ENCODE measurements at places on chromosomes 6 and 20.
A peak's percentile ranks its signal among the peaks of the same experiment; 100 is the strongest.

GRCh38 chr6:27297857-27298730, 14.0 kb downstream of the POM121L2 start:
- no peak for DNase-seq

- no peak for DNase-seq
Measured at GRCh38 chr6:753486-753885, 60.5 kb upstream of the EXOC2 start.

GRCh38 chr6:142907544-142907943, 37.4 kb downstream of the HIVEP2 start:
- no peak for DNase-seq

GRCh38 chr6:82877213-82878195, 188.1 kb downstream of the UBE3D start:
- peak; percentile 8 for DNase-seq

GRCh38 chr6:17907406-17908229, 79.8 kb downstream of the KIF13A start:
- no peak for DNase-seq

- no peak for DNase-seq
Measured at GRCh38 chr6:6772751-6773150, 184.2 kb downstream of the LY86 start.

GRCh38 chr6:45658958-45659357, 281.2 kb upstream of the SUPT3H start:
- DNase-seq = no peak

GRCh38 chr20:59835057-59835447, 98.4 kb downstream of the SYCP2 start:
- no peak for DNase-seq

GRCh38 chr20:25198663-25199383, 3.3 kb downstream of the ENTPD6 start:
- no peak for DNase-seq

DNA sequence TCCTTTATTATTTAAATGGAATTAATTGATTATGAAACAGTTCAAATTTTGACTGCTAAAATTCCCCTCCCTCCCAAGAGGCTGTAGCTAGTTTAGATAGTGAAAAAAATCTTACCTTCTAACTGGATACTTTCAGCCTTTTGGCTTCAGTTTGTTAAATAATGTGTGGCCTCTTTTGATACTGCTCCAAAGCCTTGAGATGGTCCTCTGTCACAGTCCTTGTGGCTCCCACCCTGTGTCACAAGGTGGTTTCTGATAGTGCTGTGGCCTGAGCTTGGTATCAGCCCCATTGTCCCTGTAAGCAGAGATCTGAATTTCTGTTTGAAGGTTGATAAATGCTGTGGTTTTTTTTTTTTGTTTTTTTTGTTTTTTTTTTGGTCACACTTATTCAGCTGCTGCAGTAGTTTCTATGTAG, 20.8 kb downstream of the PANK2 start:
- DNase-seq = no peak

DNA sequence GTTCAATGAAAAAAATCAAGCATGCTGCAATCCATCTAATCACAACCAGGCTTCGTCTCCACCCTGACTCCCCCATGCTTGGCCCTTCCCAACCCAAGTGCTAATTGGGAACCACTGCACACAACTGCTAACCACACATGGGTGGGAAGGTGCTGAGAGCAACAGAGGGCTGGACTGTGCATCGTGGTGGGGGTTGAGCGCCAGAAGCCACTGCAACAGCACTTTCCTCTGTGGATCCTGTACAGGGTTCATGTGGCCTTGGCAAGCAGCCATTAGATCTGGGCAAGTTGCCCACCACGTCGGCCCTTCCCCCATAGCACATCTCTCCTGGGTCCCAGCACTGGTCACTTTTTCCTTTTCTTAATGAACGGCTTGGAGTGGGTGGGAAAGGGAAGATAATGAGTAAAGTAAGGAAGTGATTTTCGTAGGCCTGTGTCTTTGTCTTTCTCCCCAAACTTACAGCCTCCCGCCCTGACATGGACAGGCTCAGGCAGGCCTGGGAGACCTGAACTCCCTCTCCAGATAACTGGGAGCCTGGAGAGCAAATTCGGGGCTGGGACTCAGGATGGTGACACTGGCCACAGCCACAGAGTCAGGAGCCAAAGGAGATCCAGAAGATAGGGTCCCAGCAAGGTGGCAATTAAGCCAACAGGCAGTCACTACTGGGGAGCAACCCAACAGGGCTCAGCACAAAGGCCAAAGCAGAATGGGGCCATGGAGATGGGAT, 34.4 kb upstream of the MRPS10 start:
- peak; percentile 63 for DNase-seq

GRCh38 chr20:63854766-63855362, 6.4 kb upstream of the ABHD16B start:
- no peak for DNase-seq

DNA sequence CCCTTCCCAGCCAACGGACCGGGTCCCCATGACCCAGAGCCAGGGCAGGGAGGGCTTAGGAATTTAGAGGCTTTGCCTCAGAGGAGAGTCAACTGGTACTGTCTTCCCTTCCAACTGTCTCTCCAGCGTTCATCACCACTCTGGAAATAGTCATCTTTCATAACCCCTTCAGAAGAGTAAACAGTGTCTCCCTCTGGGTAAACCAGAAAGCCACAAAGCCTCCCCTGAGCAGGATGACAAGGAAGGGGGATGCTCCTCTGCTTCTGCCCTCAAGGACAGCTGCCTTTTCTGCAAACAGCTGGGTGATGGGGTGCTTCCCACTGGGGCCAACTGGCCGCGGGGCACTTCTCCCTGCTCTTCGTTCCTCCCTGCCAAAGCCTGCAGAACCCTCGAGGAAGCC, 90.1 kb downstream of the PSMG4 start:
- DNase-seq = no peak

DNA sequence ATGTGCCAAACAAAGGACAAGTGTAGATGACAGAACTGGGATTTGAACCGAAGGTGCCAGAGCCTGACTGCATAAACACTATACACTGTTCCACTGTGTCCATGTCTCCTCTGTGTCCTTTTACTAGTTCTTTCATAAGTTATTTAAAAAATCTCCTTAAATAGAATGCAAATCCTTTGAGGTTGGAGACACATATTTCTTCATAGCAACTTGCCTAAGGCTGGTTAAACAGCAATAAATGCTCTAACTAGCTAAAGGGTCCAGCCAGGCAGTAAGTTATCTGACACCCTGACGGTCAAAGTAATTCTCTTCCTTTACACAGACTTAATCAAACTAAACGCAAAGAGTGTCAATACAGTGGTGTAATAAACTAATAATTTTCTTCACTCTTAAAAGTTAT, 76.2 kb upstream of the TRAF3IP2 start:
- DNase-seq = no peak

DNA sequence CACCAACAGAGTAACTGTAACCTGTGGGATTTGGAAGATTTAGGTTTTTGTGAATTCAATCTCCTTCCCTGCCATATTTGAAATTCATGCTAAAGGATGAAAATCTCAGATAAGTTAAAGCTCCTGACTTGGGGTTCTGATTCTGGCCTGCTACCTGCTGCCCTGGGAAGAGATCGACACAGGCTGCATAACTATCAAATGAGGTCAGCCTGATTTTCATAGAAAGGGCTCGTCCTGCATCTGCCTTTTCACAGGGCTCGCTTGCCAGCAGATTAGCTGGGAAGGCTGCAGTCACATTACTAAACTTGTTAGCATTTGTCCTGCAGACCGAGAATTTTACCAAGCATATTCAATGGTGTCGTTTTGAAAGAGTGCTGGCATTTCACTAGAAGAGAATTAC, 14.6 kb downstream of the GCLC start:
- no peak for DNase-seq

DNA sequence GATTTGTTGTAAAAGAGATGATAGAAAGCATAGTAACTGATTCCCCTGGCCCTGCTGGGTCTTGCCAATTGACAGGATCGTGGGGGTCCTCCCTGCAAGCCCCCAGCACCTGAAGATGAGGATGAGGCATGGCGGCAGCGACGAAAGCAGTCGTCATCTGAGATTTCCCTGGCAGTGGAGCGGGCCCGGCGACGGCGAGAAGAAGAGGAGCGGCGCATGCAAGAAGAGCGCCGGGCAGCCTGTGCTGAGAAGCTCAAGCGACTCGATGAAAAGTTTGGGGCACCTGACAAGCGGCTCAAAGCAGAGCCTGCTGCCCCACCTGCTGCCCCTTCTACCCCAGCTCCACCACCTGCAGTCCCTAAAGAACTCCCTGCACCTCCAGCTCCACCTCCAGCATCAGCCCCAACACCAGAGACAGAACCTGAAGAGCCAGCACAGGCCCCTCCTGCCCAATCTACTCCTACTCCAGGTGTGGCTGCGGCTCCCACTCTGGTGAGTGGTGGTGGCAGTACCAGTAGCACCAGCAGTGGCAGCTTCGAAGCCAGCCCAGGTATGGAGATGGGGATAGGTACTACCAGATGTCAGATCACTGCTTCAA, 7.3 kb downstream of the PRRC2A start:
- DNase-seq = no peak

DNA sequence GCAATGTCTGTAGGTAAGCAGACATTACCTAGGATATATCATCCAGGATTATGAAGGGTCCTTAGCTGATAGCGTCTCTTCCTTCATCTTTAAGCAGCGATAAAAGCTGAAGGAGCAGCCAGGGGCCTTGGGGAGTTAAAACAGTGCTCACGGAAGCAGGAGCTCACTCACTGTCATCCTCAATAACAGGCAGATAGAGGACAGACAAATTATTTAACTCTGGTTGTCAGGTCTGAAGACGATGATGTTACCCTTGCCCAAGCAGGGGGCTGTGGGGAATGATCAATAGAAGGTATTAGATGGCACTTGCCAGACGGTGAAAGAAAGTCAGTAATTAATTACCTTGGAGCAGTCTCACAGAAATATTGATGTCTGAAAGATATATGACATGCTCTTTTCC, 12.6 kb upstream of the SPATS1 start:
- DNase-seq = no peak

DNA sequence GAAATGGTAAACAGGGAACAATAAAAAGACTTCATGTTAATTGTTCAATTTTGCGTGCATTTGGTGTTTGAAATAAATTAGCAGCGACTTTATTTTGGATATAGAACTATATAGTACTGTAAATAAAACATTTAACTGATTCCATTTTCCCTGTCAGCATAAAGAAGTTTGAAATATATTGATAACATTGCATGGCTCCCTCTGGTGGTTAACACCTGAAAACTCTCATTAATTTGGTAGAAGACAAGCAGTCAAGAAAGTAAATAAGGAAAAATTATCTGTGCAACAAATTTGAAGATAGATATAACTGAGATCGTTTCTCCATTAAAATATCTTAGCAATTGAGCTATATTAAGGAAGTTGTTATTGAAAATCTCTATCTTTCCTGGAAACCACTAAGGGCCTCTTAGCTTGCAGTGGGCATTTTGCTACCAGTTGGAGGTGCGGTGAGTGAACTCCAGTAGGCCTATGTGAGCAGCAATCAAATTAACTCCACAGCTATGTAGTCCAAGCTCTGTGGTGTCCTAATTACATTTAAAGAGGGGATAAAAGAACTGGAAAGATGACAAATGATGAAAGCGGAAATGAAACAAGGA, 435.7 kb upstream of the FKBP1C start:
- DNase-seq = no peak

DNA sequence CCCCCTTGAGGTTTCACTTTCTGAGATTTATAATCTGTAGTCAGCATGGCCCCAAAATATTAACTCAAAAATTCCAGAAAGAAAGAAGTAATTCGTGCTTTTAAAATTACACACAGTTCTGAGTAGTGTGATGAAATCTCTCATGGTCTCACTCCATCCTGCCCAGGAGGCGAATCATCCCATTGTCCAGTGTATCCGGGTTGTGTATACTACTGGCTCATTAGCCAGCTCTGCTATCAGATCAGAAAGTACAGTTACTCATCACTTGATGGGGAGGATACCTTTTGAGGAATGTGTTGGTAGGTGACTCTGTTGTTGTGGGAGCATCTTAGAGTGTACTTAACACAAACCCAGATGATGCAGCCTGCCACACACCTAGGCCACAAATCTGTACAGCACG, 65.2 kb downstream of the CDC5L start:
- DNase-seq = peak; percentile 63

DNA sequence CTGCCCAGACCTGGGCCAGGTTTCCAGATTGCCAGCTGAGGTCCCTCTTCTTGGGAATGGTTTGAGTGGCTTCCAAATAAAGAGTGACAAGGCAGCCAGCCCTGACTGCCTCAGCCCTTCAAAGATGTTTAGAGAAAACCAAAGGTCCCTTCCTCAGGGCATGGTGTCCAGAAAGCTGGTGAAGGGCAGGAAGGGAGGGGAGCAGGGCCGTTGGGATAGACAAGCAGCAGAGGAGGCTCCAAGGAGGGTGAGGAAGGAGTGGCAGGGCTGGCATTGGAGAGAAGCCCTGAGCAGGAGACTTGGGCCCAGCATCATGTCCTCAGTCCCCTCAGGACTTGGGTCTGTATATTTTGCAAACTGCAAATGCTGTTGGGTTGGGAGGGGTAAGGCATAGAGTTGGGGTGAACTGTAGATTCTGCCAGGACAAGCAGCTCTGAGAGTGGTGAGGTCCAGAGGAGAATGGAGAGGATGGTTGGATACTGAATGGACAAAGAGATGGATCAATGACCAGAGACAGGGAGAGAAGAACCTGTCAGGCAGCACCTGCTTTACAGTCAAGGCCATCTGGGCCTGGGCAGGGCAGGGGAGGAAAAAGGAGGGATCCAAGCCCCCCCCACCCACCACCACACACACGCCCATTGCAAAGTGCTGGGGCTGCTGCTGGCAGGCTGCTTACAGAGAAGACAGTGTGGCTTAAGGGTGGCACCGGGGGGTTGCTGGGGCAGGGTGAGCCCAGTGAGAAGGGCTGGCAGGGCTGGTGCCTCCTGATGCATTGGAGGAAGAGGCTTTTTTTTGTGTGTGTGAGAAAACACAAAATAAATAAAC, 5.5 kb upstream of the DSN1 start:
- DNase-seq = no peak

GRCh38 chr6:7143476-7143974, 35.8 kb downstream of the RREB1 start:
- DNase-seq = peak; percentile 14

DNA sequence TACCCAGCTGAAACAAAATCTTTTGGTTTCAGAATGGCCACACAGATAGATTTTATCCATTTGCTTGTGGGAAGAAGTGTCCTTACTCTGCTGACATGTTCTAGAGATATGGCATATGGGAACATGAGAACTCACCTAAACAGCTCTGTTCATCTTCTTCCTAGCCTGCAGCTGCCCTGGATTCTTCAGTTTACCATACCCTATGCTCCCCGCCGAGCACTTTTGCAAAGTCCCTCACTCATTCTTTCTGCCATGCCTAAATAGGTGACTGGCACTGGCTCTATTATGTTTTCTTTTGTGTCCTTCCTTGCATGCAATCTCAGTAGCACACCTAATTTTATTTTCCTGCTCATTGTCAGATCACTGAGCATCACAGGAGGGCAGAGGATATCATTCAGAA, 293.7 kb upstream of the RSPO3 start:
- DNase-seq = no peak
